ENCODE measurements at places on chromosomes 3 and 15.

GRCh38 chr3:148604270-148605085 lies 93.2 kb upstream of the AGTR1 start:
- no peak for DNase-seq

DNA sequence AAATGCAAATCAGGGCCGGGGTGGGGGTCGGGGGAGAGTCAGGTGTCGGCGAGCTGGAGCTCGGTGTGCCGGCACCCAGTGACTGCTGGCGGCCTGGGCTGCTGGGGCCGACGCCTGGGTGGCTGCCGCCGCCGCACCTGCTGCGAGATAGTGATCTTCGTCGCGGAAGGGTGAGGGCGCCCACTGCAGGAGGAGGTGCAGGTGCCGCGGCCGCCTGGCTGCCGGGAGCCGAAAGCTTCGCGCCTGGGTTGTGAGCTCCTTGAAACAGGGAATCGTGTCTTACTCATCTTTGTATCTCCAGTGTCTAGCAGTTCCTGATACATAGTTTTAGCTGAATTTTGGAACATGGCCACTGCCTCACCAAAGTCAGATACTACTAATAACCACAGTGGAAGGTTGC lies 64.0 kb upstream of the CPOX start:
- no peak for DNase-seq

DNA sequence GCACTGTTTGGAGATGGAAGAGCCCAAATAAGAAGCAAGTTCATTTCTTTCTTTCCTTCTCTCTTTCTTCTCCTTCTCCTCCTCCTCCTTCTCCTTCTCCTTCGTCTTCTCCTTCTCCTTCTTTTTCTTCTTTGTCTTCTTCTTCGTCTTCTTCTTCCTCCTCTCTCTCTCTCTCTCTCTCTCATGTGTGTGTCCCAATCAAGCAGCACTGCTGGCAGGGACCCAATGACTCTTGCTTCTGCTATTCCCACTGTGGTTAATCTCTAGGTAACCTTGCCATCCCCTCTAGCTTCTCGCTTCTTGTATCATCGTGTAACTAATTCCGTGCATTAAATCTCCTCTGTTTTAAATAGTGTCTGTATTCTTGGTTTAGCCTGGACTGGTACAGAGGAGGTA lies 26.1 kb upstream of the ZNF280D start:
- no peak for DNase-seq

DNA sequence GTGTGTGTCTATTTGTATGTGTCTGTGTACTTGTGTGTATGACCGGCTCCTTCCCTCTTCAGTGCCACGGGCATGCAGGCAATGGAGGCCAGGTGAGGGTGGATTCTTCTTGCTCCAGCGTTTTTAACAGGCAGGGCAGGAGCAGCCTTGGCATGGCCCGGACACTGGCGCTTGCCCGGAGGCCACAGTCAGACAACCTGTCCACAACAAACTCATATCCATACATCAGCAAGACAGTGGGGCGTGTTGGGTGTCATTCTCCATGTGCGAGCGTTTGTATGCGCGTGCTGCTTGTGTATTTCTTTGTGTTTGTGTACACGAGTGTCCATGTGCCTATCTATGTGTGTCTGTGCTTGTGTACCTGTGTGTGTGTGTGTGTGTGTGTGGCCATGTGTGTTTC lies 29.8 kb downstream of the PTH1R start:
- no peak for DNase-seq

GRCh38 chr3:149739396-149739795 lies 12.9 kb downstream of the COMMD2 start:
- DNase-seq: no peak

DNA sequence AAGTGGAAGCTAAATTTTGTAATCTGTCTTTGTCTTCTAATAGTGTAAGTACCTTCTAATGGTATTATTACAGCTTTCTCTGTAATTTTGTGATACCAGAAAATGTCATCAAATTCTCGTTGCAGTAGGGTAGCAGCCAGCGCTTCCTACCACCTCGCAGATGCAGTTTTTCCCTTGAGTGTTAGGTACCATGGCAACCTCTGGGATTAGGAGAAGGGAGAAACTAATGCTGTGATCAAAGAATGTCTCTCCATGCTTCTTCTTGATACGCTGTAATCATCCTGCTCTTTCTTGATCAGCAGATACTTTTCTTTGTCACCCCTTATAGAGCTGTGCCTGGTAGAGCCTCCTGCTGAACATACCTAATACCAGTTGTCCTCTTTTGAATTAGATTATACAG lies 27.7 kb downstream of the SRP14 start:
- DNase-seq: no peak

- DNase-seq: no peak
Observed at GRCh38 chr3:187919544-187919943, 174.3 kb upstream of the BCL6 start.

- no peak for DNase-seq
Observed at GRCh38 chr15:98660055-98660454, 11.7 kb downstream of the IGF1R start.

- DNase-seq: no peak
Observed at GRCh38 chr3:8555113-8555661, 53.6 kb downstream of the LMCD1 start.

GRCh38 chr3:103495186-103495585 lies 1060.4 kb downstream of the ZPLD1 start:
- DNase-seq: no peak

DNA sequence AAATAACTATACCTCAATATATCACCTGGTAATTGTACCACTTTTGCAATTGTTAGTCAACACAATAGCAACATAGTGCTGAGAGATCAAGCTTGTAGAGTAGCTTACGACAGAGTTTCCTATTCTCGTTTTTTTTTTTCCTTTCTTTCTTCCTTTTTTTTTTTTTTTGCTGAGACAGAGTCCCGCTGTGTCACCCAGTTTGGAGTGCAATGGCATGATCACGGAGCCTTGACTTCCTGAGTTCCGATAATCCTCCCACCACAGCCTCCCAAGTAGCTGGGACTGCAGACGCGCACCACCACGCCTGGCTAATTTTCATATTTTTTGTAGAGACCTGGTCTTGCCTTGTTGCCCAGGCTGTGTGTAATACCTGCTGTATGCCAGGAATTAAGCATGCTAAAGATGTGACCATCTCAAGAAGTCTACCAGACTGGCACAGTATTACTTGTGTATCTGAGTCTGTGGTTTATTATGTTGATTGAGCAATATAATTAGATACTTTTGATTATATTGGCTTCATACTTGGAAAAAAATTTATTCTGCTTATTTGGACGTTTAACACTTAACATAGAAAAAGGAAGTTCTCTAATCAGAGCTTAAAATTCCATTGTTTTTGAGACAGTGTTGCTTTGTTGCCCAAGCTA lies 3.0 kb downstream of the SELENOT start:
- no peak for DNase-seq

GRCh38 chr3:129424185-129424841 lies 4.1 kb downstream of the EFCAB12 start:
- no peak for DNase-seq

- DNase-seq: no peak
Observed at GRCh38 chr3:149430216-149430615, 44.3 kb upstream of the TM4SF4 start.

DNA sequence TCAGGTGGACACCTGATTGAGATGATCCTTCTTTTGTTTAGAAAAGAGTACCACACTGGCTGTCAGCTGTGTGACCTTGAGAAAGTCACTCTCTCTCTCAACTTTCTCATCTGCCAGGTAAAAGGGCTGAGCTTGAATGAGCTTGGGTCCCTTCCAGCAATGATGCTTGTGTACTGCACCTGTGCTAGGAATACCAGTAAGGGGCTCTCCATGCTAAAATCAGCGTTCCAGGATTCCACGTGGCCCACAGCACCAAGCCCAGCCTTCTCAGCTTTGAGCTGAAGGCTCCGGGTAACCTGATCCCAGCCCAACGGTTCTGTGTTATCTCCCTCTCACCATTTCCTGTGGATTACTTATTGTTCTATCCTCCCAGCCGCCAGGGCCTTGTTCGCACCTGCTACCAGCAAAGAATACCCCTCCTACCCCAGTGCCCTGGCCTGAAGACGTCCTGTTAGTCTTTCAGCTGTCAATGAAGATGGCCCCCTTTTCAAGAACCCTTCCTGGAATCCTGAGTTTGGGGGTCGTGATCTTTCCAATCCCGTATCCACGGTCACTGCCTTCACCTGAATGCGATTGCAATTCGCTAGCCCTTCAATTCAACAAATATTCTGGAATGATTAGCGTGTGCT lies 54.2 kb upstream of the CGNL1 start:
- no peak for DNase-seq

DNA sequence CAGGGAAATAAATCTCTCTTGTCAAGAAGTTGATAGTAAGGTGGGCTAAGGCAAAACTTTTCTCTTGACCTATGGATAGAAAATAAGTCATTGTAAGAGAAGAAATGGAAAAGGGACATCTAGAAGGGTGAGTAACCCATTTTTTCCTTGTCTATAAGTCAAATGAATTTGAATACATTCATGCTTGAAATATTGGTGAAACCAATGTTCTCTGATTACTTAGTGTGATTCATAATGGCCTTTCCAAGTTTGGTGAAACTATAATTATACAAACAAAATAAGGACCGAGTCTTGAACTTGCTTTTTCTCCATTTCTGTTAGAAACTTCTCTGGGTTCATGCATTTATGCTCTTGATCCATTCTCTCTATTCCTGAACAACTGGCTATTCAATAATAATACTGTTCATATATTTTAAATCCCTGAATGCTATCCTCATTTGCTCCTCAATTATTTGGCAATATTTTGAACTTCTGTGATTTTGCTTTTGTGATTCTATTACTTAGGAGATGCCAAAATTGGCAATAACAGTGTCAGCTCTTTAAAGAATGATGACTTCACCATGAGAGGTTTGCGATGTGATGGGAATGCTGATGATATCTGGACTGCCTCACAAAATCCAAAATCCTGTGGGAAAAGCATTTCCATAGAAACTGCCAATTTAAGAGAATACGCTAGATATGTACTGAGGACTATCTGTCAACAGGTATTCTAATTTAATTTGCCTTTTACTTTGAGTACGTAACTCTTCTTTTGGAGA lies 12.3 kb downstream of the P2RY12 start:
- DNase-seq: no peak

DNA sequence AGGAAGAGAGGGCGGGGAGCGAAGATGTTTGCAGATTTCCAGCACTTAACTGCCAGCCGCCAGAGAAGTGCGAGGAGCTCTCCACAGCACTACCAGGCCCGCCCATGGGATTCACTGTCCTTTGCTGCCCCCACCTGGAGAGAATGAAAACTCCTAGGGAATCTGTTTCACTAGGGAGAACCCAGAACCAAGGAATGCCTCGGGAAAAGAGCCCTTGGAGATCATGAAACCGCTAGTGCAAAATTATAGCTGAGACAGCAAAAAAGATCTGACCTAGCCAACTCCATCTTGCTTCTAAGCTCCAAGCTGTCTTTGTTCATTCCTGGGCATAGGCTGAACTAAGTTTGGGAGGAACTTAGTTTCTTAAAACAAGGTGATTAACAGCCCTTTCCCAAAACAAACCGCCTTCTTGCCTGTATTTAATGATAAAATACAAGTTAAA lies 82.6 kb upstream of the GCNT3 start:
- peak; percentile 74 for DNase-seq

DNA sequence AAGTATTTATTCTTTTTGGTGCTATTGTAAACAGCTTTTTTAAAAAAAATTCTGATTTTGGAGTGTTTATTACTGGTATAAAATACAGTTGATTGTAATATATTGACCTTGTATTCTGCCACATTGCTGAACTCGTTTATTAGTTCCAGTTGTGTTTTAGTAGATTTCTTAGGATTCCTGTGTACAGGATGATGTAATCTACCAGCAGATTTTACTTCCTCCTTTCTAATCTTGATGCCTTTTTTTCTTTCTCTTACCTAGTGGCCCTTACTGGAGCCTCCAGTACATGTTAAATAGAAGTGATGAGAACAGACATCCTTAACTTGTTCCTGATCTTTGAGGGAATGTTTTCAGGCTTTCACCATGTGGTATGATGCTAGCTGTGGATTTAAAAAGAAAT lies 70.4 kb upstream of the KY start:
- DNase-seq: no peak

GRCh38 chr15:88859550-88859949 lies 35.8 kb downstream of the HAPLN3 start:
- DNase-seq: no peak

- no peak for DNase-seq
Observed at GRCh38 chr15:52730173-52730572, 51.0 kb upstream of the ATOSA start.

DNA sequence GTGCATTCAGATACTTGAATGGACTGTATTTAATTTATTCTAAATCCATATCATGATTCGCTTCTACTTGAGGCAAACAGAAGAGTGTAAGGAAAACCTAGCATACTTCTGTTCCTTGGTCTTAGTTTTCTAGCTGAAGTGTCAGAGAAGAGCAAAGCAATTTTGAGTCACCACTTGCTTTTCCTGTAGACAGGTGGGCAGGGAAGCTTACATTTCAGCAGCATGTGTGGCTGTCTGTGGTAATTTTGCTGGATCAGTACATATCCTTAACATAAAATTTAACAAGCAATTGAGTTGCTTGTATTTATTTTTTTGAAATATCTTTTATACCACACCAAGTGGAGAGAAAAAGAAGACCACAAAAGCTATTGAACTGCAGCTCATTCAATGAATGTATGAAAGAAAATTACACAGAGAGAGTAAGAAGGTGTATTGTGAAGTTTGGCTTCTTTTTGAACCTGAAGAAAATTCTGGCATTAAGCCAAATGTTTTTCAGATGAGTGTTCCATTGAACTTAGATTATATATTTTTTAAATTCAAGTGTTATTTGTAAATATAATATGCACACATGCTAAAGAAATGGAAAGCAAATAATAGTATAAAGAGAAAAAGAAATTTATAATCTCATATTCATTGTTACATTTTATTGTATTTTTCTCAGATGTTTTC lies 747.6 kb downstream of the NAALADL2 start:
- DNase-seq: no peak

GRCh38 chr3:37645517-37646380 lies 215.9 kb upstream of the CTDSPL start:
- DNase-seq: no peak

DNA sequence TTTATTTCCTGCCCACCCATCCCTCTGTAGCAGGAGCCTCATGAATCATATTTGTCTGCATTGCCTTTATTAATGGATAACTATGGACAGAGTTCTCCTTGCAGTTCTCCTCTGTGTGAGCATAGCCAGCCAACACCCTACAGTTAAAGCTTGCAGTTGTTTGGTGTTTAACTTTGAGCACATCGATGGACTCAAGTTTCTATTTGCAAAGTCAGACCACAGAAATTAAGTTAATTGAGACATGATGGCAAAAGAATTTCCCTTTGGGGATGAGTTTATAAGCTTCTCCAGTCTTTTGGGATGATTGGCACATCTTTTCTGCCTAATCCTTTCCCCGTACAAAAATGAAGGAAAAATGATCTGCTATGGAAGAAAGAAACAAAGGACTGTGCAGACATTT lies 398.9 kb upstream of the THBS1 start:
- DNase-seq: no peak

All from renal cortex interstitium (tissue), 15 donors.